ENCODE measurements at places on chromosomes 6 and 20. TPM values are rescaled to one million over a fixed set of nuclear protein-coding genes. Genes with fewer than 3 reads are reported as not detected.

Gene DYNLT2
- total RNA-seq, result 2.5 TPM

Gene TRIM10
- total RNA-seq, result 0.23 TPM

Gene SYCP2
- total RNA-seq, result 4.2 TPM

Gene MYH7B
- total RNA-seq, result 0.46 TPM

Gene PEDS1
- total RNA-seq, result 14.1 TPM

Gene SLC23A2
- 70.8 TPM for total RNA-seq

Gene MAS1
- under 0.01 TPM for total RNA-seq

Gene CST7
- 0.69 TPM for total RNA-seq

Gene XKR7
- 10.1 TPM for total RNA-seq

Gene EBF4
- total RNA-seq, result 15.7 TPM

Gene PET117
- total RNA-seq, result 11.3 TPM

Gene TPBG
- total RNA-seq, result 7.2 TPM

Gene PKIB
- 32.5 TPM for total RNA-seq

Gene ARFGEF3
- 47.3 TPM for total RNA-seq

Gene TFAP2C
- total RNA-seq, result under 0.01 TPM

Gene DNMT3B
- 4.2 TPM for total RNA-seq

Gene PRSS35
- total RNA-seq, result 3.7 TPM

Gene DLK2
- 8.3 TPM for total RNA-seq

Gene MLIP
- 9.7 TPM for total RNA-seq

Gene CLPSL2
- not detected for total RNA-seq

Gene ACSS1
- 9.9 TPM for total RNA-seq

Gene CCN6
- total RNA-seq, result not detected

Gene UBE2C
- total RNA-seq, result 7.6 TPM

Gene GATA5
- total RNA-seq, result not detected

Gene SAMD5
- 26.3 TPM for total RNA-seq

Gene CAPN11
- total RNA-seq, result not detected

Gene RIPOR3
- 2.3 TPM for total RNA-seq

Gene SYTL3
- total RNA-seq, result 2.5 TPM

Gene SLC13A3
- 6.9 TPM for total RNA-seq

Gene CD83
- 32.5 TPM for total RNA-seq

Gene TMEM14B
- total RNA-seq, result 57.9 TPM

Gene PGC
- not detected for total RNA-seq

Gene MAN1A1
- 21.2 TPM for total RNA-seq

Gene PDYN
- 35.5 TPM for total RNA-seq

Gene MUC21
- total RNA-seq, result not detected

Gene LY6G6C
- total RNA-seq, result not detected

Gene CRIP3
- total RNA-seq, result 6.7 TPM

Gene FAM209B
- not detected for total RNA-seq

Gene PRKN
- total RNA-seq, result 10.8 TPM

Gene FHL5
- 0.92 TPM for total RNA-seq

Gene CFAP206
- total RNA-seq, result 14.8 TPM

Gene ZNF831
- total RNA-seq, result 0.23 TPM

Gene RIMS4
- total RNA-seq, result 48.2 TPM

Gene PNPLA1
- total RNA-seq, result not detected

Gene OXT
- 46.4 TPM for total RNA-seq

Gene TRAPPC3L
- total RNA-seq, result 0.69 TPM

Gene ZFP57
- 0.23 TPM for total RNA-seq

Gene AIF1
- total RNA-seq, result 22.6 TPM

Gene CRISP3
- total RNA-seq, result not detected

Gene C6orf58
- 1.2 TPM for total RNA-seq

Gene KCNK5
- total RNA-seq, result not detected

Gene AVP
- total RNA-seq, result 51.9 TPM
